ENCODE measurements at places on chromosomes 2 and 18. TPM values are rescaled to one million over a fixed set of nuclear protein-coding genes. Genes with fewer than 3 reads are reported as not detected.

Gene EGR4
- 0.12 TPM for total RNA-seq

Gene ANKRD30B
- total RNA-seq: 0.24 TPM

Gene FARSB
- 17.0 TPM for total RNA-seq

Gene COL4A4
- under 0.01 TPM for total RNA-seq

Gene PTH2R
- not detected for total RNA-seq

Gene CNDP1
- not detected for total RNA-seq

Gene CHRNG
- total RNA-seq: not detected

Gene AOX1
- total RNA-seq: 81.1 TPM

Gene PHLPP1
- total RNA-seq: 8.7 TPM

Gene TCF23
- total RNA-seq: not detected

Gene EFHD1
- total RNA-seq: 1.9 TPM

Gene COLEC12
- 297 TPM for total RNA-seq

Gene LRATD1
- total RNA-seq: 1.3 TPM

Gene GRP
- not detected for total RNA-seq

Gene STPG4
- total RNA-seq: 0.49 TPM

Gene PLGLB1
- 1.8 TPM for total RNA-seq

Gene C2orf72
- not detected for total RNA-seq

Gene CNTNAP5
- 0.12 TPM for total RNA-seq

Gene ANKRD23
- total RNA-seq: 2.9 TPM

Gene ATP5MC3
- 89.9 TPM for total RNA-seq

Gene ARHGEF33
- total RNA-seq: 0.61 TPM

Gene LGALSL
- total RNA-seq: 3.1 TPM

Gene GPAT2
- 10.2 TPM for total RNA-seq

Gene PCGF1
- total RNA-seq: 34.1 TPM

Gene ALPP
- not detected for total RNA-seq

Gene KIF1A
- not detected for total RNA-seq

Gene PLCD4
- 6.7 TPM for total RNA-seq

Gene MARCO
- total RNA-seq: not detected

Gene ATP8B1
- 52.8 TPM for total RNA-seq

Gene RNF152
- total RNA-seq: 21.4 TPM

Gene SLC8A1
- total RNA-seq: 36.2 TPM

Gene HOXD3
- 22.4 TPM for total RNA-seq

Gene REEP1
- not detected for total RNA-seq

Gene SCN2A
- total RNA-seq: 0.36 TPM

Gene ANKRD29
- total RNA-seq: 9.1 TPM

Gene IRS1
- 77.6 TPM for total RNA-seq

Gene UGT1A6
- not detected for total RNA-seq

Gene COL3A1
- total RNA-seq: 3,798 TPM

Gene WIPF1
- 27.4 TPM for total RNA-seq

Gene TEX44
- total RNA-seq: not detected

Gene ALK
- total RNA-seq: 0.16 TPM

Gene NCKAP5
- 0.85 TPM for total RNA-seq

Gene RESP18
- not detected for total RNA-seq

Gene ACMSD
- not detected for total RNA-seq

Gene HNMT
- 31.0 TPM for total RNA-seq

Gene PAIP2B
- 0.81 TPM for total RNA-seq
